ENCODE measurements at places on chromosomes 3 and 15.

DNA sequence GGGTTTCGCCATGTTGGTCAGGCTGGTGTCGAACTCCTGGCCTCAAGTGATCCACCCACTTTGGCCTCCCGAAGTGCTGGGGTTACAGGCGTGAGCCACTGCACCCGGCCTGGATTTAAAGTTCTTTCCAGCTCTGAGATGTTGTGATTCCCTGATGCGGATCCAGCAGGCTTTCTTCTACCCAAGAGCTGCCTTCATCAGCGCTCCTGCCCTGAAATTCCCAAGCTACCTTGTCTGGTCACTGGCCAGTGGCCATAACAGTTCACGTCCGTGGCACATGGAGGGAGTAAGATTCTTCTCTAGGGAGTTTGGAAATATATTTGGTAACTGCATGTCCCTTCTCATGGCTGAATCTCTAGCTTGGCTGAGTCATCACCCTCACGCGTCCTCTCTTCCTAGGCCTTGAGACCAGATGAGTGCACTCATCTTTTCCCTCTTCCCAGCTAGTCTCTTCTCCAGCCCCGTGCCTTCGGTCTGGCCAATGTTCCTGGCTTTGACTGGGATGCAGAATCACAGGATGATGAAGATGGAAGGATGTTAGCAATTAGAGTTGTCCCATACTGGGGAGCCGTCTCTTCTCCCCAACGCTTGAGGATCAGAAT, 29.8 kb upstream of the APOD start:
- DNase-seq = no peak

DNA sequence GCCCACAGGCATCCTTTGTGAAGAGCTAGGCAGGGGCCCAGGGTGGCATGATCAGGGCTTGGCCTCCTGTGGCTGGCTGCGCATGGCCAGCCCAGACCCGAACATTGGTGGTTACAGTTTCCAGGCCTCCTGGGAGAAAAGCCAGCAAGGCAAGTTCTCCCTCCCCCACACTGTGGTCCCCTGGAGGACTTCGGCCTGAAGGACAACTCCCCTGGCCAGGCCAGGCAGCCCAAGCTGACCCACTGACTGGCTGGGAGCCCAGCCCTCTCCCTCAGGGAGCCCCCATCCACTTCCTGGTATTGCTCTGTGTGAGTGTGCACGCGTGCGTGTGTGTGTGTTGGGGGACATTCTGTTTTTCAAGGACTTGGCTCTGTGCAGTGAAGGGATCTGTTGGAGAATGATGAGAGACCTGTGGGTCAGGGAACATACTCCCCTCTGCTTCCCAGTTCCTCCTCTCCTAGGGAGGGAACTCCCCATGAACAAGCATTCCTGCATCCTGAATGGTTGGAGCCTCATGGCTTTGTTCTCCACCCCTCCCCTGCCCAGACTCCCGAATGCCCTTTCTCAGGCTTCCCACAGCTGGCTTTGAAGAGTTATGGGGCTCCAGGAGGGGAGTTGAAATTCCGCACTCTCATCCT, 29.5 kb downstream of the CORO2B start:
- peak; percentile 56 for DNase-seq

- DNase-seq = peak; percentile 63
Measured at GRCh38 chr15:56244038-56244810, 545 bp upstream of the RFX7 start.

GRCh38 chr3:49658711-49659110, 15.4 kb upstream of the APEH start:
- no peak for DNase-seq

DNA sequence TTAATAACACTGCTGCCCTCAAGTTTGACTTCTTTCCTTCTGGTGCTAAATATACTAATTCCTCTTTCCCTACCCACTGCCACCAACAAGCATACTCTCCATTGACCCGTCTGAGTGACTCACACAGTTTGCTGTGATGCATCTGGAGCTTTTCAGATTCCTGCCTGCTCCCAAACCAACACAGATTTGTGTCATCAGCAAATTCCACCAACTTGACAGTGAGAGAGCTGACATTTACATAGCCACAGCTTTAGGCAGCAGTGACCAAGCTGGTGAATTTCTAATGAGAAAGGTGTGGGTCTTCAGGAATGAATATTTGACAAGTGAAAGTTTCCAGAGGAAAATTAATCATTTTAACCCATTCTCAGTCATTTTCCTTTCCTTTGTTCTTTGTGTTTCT, 96.5 kb upstream of the PRICKLE2 start:
- DNase-seq = peak; percentile 66

GRCh38 chr3:166279636-166280035, 442.4 kb upstream of the BCHE start:
- no peak for DNase-seq

GRCh38 chr3:46998121-46998851, 18.8 kb downstream of the NBEAL2 start:
- DNase-seq = peak; percentile 73

DNA sequence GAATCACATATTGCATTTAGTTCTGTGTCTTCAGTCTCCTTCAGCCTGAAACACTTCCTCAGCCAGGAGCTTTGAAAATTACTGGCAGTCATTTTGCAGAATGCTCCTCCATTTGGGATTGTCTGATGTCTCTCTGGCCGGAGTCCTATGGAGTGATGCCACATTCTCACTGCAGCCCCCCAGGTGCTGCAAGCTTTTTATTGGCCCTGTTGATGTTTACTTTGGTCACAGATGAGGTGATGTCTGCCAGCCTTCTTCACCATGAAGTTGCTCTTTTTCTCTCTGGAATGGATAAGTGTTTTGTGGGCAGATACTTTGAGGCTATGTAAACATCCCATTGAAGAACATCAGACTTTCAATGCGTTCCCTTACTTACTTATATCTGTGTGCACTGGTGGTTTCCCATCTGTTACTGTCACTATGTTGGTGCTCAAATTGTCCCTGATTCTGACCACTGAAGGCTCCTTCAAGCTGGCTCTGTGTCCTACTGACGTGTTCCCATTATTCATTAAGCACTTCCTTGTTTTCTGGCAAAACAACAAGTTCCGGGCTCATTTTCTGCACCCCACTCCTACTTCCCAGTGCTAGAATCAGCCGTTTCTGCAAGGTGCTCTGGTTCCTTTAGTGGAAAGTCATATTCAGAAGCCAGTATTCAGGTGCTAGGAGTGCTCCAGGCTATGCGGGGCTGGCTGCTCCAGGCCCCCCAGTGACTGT, 1.4 kb upstream of the CLEC3B start:
- DNase-seq = no peak

GRCh38 chr3:101984356-101984755, 135.0 kb downstream of the NFKBIZ start:
- DNase-seq = no peak

All from lung microvascular endothelial cell (primary cell).